NT2/D1 (cell line): ENCODE measurements at places on chromosomes 7 and 10.

GRCh38 chr10:64507651-64508028 is 986.4 kb downstream of the REEP3 start:
- no peak for DNase-seq

DNA sequence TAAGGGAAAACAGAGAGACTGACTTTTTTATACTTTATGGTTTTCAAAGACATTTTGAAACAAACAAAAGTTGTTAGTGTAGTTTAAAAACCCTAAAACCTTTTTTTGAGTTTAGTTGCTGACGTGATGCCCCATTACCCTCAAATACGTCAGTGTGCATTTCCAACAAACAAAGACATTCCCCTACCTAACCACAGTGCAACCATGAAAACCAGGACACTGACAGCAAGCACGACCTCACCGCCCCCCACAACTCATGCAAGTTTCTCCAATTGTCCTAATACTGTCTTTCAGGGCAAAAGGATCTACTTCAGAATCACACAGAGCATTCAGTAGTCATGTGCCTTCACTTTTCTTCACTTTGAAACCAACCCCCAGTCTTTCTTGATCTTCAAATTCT is 75.0 kb downstream of the WNT2 start:
- no peak for DNase-seq

DNA sequence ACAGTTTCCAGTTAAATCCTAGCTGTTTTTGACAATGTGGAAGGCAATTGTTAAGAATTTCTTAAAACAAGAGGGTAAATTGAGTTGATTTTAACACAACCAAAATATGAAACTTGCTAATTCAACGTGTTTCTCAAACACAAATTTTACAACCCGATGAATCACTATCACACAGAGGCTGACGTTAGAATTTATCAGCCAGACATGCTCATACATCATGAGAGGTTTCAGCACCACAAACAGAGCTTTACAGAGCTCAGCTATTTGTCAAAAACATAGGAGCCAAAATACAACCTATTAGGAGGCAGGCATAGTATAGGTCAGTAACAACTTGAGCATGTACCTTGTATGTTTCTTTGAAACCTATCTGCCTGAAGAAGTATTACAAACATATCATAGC is 36.1 kb downstream of the LRRN3 start:
- no peak for DNase-seq

GRCh38 chr7:111677848-111678247 is 115.6 kb upstream of the IMMP2L start:
- no peak for DNase-seq

DNA sequence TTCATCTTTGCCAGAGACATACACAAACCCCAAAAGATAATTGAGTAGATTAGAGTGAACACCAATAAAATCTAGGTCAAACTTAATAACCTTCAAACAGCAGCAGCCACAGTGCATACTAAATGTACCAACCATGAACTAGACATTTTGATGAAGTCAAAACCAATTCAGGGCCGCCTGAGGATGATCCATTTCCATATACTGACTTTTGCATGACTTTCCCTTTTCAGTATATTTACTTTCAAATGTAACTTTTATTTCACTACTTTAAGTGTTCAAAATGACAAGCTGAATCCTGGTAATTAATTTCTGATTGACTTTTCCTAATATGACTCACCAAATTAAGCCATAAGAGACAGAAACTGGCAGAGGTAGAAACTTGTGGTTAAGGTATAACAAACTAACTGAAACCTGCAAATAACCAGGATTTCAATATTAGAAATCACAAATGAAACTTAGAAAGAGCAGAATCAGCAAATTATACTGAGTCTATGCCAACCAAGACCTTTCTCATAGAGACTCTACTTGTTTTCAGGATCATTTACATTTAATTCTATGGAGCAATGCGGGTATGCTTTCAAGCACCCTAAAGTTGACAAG is 171.9 kb upstream of the LRRN3 start:
- no peak for DNase-seq

DNA sequence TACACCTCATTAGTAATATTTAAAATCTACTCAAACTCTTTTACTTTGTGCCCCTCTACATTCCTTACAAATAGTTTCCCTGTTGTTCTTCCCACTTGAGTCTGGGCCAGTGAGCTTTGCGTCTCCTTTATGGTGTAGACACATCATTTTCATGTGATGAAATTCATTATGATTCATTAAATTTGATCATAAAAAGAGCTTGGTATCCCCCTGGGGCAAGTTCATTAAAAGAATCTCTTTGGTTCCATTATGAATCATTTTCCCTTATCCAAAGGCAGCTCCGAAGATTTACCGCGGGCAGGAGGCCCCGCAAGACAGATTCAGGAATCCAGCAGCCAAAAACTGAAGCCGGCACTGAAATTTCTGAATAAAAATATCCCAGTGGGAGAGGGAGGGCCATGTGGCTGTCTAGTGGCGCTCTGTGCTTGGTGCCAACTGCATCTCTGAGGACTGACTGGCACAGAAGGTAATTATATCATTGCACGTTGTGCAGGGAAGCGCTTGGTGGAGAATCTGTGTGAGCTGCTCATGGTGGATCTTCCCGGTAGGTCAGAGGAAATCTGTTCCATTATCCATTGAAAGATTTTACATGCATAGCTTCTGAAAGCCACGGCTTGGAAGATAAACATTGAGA is 151.4 kb upstream of the PITRM1 start:
- no peak for DNase-seq

DNA sequence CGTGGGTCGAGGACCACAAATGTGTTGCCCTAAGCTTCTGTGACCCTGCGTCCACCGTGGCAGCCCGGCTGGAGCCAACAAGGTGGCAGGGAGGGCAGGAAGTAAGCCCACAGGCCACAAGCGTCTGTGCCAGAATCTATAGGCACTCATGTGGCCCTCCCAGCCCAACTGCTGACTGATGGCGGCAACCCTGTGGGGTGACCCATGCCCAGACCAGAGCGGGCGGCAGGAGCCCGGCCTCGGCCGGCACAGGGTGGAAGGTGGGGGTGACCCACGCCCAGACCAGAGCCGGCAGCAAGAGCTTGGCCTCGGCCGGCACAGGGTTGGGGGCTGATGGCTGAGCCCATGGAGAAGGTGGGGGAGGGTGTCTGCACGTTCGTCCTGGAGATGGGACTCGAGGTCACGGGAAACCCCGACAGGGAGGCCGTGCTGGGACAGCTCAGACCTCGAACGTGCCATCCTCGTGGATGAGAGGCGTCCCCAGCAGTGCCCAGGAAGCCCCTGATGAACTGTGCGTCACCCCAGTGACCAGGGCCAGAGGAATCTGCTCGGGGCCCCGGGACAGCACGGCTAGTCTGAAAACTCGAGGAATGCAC is 181.0 kb downstream of the ELFN1 start:
- no peak for DNase-seq

DNA sequence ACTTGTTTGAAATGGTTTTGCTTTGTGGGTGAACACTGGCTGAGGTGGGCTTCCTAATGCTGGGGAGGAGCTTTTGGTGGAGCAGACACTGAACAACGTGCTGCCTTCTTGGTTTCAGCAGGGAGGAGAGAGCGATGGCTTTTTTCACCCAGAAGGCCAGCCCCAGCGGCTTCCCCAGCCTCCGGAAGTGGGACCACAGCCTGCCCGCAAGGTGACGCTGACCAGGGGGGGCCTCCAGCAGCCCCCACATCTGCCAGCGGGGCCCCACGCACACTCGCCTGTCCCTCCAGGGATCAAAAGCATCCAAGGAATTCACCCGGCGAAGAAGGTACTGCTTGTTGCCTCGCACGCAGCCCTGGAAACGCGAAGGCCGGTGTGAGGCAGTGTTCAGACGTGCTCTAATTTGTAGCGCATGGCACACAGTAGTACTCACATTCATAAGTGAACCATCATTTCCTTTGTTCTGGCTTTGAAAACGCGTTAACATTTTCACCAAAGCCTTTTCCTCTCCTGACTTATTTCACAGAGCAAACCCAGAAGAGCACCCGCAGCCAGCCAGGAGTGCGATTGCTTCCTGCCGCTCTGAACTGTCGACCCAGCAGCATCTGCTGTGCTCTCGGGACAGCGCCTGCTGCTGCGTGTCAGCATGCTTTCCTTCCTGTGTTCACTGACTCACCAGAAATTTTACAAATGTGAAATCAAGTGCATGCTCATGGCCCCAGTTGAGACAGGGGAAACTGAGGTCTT is 48.4 kb downstream of the SHH start:
- no peak for DNase-seq

DNA sequence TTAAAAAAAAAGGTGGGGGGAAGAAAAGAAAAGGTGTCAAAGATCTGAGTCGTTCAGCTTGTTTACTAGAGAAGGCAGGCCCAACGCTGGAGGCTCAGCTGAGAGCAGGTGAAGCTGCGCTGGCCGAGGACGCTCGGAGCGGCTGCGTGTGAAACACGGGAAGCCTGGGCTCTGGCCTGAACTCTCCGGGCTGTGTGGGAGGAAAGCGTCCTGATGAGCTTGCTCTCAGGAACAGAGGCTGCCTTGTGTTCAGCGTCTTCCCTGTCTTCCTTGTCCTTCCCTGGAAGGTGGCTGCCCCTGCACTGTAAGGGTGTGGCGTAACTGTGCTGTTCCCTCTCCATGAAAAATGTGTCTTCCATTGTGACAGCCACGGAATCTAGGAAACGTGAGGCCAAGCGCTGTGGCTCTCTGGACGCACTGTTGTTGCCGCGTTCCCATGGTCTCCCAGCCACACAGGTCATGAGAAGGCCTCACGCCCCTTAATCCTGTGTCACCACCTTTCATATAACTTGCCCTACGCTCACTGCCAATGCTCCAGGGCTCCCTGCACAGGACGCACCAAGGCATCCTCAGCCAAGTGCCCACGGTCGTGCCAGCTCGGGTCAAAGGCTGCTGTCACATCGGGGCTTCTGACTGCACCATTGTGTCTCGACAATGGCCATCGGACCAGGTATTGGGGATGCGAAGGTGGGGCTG is 15.8 kb downstream of the IL15RA start:
- no peak for DNase-seq

- DNase-seq: no peak
These were observed 297.4 kb upstream of the PCDH15 start for GRCh38 chr10:55098452-55098851.

- no peak for DNase-seq
These were observed 48.9 kb downstream of the LRGUK start for GRCh38 chr7:134176037-134176350.

- no peak for DNase-seq
These were observed 702.1 kb upstream of the COBL start for GRCh38 chr7:52018680-52019054.

DNA sequence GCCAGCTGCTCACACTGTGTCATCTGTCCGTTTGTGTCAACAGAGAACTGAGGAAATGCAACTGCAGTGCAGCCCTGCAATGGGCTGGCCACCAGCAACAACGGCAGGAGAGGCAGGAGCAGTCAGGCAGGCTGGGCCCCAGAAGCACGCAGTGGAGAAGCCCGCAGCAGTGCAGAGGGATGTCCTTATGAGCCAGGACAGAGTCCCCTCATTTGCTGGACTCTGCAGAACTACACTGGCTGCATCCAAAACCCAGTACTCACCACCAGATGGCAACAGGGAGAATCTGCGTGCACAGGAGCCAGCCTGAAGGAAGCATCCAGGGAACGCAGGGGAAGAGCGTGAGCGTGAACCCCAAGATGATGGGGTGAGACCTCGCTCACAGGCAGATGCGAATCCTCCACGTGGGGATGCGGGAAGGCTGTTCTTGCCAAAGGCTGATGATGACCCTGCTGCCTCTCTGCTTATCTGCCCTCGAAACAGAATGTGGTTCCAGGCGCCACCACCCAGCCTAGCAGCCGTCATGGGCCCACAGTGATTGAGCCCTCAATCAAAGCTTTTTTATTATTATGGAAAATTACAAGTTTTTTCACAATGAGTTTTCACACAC is 232.1 kb downstream of the PTPRN2 start:
- peak; percentile 48 for DNase-seq

DNA sequence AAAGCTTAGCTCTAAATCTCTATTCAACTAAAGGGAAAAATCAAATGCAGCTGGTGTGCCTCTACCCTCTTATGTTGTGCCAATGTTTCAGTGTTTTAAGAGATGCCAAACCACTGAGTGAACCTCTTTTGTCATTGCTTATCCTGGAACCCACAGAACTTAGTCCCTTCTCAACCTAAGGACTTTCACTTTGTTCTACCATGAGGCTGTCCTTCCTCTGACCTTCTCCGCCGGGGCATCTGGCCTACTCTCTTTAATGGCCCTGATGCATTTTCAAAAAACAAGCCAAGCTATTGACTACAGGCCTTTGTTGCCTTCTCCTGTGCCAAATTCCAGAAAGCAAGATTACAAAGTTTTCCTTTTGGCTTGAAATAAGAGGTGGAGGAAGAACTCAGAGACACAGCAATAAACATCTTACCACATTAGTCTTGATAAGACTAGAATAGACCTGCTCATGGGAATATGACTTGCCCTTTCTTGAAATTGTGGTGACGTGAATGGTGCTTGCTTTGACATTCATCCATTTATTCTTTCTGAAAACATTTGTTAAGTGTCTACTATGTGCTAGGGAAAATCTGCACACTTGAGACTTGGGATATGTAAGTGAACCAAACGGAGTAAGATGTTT is 253.2 kb upstream of the SMIM30 start:
- DNase-seq: no peak

- DNase-seq: no peak
These were observed 12.7 kb upstream of the FOXL3 start for GRCh38 chr7:277228-277627.

GRCh38 chr7:17130281-17131059 is 168.0 kb upstream of the AHR start:
- DNase-seq: peak; percentile 3

GRCh38 chr7:33601884-33602283 is 303.5 kb upstream of the BMPER start:
- DNase-seq: no peak

GRCh38 chr7:149125189-149125862 is 798 bp downstream of the ZNF425 start:
- no peak for DNase-seq

DNA sequence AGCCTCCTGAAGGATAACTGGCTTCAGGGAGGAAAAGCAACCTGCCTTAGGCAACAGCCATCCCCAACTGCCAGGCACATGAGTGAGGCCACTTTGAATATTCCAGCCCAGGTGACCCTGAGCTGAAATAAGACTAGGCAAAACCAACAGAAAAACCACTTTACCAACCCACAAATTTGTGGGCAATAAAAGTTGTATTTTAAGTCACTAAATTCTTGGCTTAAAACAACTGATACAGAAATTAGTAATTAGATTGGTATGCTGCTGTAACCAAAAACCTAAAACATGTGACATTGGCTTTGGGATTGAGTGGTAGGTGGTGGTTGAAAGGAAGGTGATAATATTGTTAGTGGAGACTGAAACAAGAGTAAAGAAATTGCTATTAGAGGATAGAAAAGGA is 39.9 kb downstream of the ABCB4 start:
- DNase-seq: no peak

- DNase-seq: peak; percentile 35
These were observed 726 bp upstream of the INSIG1 start for GRCh38 chr7:155296788-155297516.
